ENCODE measurements at places on chromosomes 2 and 18.

GRCh38 chr18:48818329-48819254, 132.2 kb downstream of the SMAD7 start:
- peak; percentile 48 for DNase-seq

GRCh38 chr2:53558867-53559266, 208.7 kb upstream of the CHAC2 start:
- DNase-seq = no peak

GRCh38 chr18:51235009-51235789, 37.7 kb upstream of the MEX3C start:
- DNase-seq = no peak

DNA sequence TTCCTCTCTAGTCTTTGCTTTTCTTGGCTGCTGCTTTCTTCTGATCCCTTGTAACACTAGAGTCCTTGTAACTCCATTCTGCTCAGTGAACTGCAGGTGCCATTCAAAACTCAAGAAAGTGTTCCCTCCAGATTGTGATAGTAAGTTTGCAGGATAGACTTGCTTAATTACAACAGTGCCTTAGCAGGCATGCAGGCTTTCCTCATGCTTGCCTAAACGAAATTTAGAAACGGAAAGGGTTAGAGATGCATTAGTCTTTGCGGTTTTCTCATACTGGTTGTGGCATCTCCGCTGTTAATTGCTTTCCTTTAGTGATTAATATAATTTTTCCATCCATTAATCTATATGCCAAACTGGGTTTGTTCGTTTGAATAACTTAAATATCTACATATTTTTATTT, 82.9 kb downstream of the DOK6 start:
- DNase-seq = no peak

DNA sequence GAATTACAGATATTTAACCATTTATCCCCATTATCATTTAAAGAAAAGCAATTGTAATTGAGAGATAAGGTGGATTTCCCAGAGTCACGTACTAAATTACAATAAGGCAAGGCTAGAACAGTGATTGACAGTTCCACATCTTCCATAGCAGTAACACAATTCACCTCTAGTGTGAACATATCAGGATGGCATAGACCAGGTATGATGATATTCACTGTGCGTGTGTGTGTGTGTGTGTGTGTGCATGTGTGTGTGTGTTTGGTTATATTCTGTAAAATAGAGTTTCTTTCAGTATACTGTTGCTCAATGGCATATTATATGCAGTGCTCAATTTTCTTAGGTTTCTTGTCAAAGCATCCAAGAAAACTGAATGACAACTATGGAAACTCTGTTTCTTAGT, 1.7 kb downstream of the SCN2A start:
- no peak for DNase-seq

DNA sequence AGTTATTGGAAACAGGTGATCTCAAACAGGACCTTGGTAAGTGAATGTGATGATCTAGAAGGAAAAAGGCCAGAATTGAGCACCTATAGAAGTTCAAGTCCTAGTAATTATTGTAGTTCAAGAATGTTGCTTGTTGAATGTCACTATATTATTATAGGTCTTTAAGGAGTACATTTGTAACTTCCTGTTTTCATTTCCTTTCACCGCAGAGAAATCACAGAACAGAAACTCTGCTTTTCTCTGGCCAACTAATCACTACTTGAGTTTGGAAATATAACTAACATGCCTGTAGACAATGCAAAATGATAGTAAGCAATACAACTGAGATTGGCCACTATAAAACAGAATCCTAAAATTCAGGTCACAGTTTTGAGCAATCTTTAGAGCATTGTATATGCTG, 61.8 kb upstream of the EFEMP1 start:
- DNase-seq = no peak

- DNase-seq = no peak
These were observed 93.9 kb upstream of the FAM237A start for GRCh38 chr2:206548383-206548782.

DNA sequence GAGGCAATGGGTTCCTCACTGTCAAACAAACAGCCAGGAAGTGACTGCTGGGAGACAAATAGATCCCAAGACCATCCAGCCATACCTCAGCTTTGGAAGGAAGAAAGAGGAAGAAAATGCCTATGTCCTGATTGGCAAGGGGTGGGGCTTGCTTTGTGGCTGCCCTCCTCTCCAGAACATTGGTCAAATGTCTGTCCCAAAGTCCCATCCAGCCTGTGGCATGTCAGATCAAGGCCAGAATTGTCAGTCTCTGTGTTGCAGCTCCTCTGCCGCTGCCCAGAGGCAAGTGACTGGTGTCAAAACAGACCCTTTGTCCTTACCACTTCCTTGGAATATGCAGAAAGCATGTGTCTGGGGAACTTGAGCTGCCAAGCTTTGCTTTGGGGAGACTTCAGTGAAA, 63.0 kb upstream of the SMAD2 start:
- no peak for DNase-seq

- no peak for DNase-seq
These were observed 14.5 kb downstream of the SESTD1 start for GRCh38 chr2:179250095-179250494.

DNA sequence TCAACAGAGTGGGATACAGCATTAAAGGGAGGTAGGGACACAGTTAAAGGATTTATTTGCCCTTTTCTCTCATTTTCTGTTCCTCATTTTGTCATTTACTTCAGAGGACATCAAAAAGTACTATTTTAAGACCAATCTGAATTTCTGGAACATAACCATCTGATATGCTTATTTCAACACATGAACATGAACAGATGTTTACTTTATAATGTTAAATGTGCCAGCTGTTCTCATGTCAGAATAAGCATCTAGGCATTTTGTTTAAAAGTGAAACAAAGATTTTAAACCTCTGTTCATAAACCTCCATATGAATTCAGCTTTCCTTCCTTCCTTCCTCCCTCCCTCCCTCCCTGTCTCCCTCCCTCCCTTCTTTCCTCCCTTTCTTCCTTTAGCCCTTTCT, 677.7 kb downstream of the CNTNAP5 start:
- no peak for DNase-seq

- no peak for DNase-seq
These were observed 11.6 kb downstream of the RAMP1 start for GRCh38 chr2:237870754-237871651.
